Iris pigment epithelial cell (primary cell): ENCODE measurements at places on chromosomes 5 and 9.
A peak's percentile ranks its signal among the peaks of the same experiment; 100 is the strongest.

DNA sequence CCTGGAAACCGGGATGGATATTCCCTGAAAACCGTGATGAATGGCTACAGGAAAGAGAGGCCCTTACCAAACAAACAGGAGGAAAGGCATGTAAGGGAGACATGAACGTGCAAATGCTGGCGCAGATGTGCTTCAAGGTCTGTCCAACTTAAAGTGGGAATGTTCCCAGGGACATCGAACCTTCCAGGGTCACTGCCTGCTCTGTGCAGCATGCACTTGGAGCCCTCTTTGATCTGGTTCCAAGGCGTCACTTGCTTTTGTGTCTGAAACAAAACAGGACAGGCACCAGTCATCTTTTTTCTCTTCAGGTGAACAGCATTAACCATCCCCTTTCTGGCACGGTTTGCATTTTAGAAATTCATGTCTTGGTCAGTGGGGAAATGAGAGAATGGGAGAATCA lies 479.4 kb downstream of the RASEF start:
- DNase-seq = no peak

GRCh38 chr9:37486616-37487548 lies 1.1 kb downstream of the POLR1E start:
- peak; percentile 97 for DNase-seq

- no peak for DNase-seq
Observed at GRCh38 chr9:15127831-15128230, 179.2 kb downstream of the TTC39B start.

GRCh38 chr5:61949054-61949678 lies 356.8 kb upstream of the KIF2A start:
- DNase-seq = no peak

DNA sequence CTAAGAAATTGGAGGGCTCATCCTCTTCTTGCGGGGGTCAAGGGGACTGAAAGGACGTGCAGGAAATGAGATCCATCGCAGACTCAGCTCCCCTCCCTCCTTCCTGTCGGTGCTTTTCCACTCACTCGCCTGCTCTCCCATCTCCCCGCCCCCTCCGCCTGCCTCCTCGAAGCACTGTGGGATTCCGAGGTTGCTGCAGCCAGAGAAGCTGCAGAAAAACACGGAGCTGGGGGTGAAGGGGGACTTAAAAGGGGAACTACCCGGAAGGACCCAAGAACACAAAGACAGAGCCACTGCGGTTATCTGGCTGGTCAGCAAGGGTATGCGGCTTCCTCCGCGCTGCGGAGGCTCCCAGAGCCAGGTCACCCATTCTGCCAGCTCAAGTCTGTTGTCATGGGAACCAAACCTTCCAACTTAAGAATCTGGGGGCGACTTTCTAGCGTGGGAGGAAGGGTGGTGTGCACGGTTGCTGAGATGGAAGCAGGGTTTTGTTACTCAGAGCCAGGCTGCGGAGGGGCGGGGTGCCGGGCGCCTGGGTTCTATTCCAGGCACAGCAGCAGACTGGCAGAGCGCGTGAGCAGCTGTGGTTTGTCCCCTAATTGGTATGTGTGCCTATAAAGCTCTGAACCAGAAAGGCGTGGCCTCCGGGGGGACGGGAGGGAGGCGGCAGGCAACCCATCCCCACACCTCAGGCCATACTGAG lies 24.9 kb downstream of the PCDHGC5 start:
- DNase-seq = peak; percentile 87

- no peak for DNase-seq
Observed at GRCh38 chr9:80964374-80964773, 725.0 kb downstream of the TLE1 start.

DNA sequence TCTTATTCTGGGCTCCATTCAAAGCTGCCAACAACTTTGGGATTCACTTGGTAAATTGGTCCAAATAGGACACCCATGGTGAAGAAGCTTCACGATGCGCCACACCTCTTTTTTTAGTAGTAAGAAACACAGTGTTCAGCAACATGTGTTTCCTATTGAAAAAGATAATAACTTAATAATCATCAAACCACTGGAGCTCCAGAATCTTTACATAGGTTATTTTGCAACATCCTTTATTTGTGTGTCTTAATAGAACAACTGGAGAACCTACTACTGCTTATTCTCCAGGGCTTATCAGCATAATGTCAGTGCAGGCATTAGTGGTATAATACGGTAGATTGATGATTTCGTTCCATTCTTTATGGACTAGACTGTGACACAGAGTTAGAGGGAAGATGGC lies 63.3 kb upstream of the DAPK1 start:
- no peak for DNase-seq

DNA sequence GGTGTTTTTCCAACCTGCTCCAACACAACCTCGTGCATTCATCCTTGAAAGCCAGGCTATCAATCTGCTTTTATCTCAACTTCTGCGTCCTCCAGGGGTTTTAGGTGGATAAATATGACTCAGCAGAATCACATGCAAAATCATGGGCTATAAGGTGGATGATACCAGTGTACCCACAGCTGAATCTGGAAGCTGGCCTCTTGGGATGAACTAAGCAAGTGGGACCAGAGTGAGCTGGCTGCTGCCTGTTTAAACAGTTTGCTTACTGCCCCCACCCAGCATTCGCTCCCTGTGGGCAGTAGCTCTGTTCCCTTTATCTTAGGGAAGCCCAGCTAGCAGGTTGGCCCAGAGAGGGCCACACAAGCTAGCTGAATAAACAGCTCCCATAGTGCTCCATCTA lies 194.0 kb downstream of the CRB2 start:
- no peak for DNase-seq

DNA sequence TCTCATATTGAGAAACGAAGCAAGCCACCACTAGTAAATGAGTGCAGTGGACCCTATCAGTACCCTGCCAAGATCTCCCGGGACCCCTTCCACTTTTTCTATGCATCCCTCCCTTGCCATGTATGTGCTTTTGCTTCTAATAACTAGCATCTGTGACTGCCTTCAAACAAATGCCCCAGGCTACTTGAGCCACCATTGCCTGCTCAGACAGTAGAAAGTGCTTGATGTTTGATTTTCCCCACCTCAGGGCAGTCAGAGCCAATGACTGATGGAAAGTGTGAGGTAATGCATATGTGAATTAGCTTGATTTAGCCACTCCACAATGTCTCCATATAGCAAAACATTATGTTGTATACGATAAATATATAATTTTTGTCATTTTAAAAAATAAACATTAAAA lies 797.3 kb upstream of the ACO1 start:
- DNase-seq = no peak

DNA sequence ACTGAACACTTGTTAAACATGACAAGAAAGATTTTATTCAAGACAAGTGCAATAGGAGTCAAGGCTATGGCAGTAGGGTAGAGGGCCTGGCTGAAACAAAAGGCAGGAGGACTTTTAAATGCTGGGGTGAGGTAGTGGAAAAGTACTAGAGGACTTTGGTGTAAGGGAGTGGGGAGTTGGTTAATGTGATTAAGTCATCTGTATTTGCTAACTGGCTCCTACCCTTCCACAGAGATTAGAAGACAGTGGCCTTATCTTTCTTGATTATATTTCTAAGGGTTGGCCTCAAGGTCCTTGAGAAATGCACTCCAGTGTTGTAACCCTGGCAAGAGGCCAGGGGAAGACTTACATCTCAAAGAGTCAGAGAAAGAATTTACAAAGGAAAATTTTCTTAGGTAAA lies 160.2 kb upstream of the FTMT start:
- DNase-seq = peak; percentile 58

GRCh38 chr5:52961274-52961681 lies 27.9 kb upstream of the ITGA2 start:
- peak; percentile 40 for DNase-seq

GRCh38 chr5:83035373-83036100 lies 41.7 kb downstream of the TMEM167A start:
- DNase-seq = no peak

GRCh38 chr9:81690251-81690851 lies 1.0 kb upstream of the TLE1 start:
- DNase-seq = no peak

DNA sequence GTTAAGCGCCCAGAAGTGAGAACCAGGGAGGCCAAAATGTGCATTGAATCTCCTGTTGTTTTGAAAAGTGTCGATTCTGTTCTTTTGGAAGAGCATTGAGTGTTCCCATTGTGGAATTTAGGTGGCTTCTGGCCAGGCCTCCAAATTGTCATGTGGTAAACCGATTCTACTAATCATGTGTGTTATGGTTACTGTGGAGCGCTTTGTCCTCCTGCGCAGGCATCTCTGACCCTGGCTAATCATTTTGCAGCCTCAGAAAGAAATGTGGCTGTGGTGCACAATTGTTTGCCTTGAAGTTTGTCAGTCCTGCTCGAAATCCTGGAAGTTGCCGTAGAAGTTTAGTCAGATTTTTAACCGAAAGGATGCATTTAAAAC lies 121.3 kb downstream of the RASGRF2 start:
- DNase-seq = no peak

DNA sequence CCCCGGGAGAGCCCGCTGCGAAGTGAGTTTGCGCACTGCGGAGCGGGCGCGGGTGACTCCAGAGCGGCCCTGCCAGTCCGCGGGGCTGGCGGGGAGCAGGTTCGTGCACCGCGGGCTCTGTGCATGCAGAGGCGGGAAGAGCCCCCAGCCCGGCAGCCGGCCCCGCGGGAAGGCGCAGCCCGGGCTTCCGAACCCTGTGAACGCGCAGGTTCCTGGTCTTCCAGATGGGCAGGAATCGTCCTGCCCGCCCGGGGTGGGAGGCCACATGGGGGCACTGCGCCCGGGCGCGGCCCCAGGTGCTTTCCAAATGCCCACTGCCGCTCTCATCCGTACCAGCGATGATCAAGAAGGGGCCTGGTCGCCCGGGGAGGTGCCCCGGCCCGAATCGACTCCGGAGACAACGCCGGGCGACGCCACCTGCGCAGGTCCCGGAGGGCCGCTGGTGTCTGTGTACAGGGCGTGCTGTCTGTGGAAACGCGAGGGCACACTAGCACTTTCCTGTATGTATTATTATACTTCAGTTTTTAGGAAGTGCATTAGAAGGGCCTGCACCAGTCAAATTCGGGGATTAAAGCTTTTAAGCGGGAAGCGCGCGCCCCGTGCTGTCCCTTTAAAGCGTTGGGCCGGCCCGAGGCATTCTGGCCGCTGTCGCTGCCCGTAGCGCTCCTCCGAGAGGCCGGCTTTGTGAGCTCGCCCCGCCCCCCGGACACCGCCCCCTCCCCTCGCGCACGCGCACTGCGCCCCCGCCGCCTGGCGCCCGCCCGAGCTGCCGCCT lies at the start of gene WDR5:
WDR5 (plus strand) TSS at position 740 of the 775 bp plus-strand sequence. CDS start 3,796 bp downstream, outside the sequence.
- peak; percentile 84 for DNase-seq

GRCh38 chr9:114864471-114864870 lies 58.6 kb upstream of the TNFSF15 start:
- DNase-seq = no peak

- peak; percentile 93 for DNase-seq
Observed at GRCh38 chr9:109934857-109935215, 154.8 kb downstream of the PALM2AKAP2 start.

GRCh38 chr9:124348363-124348762 lies 66.9 kb downstream of the PSMB7 start:
- no peak for DNase-seq

DNA sequence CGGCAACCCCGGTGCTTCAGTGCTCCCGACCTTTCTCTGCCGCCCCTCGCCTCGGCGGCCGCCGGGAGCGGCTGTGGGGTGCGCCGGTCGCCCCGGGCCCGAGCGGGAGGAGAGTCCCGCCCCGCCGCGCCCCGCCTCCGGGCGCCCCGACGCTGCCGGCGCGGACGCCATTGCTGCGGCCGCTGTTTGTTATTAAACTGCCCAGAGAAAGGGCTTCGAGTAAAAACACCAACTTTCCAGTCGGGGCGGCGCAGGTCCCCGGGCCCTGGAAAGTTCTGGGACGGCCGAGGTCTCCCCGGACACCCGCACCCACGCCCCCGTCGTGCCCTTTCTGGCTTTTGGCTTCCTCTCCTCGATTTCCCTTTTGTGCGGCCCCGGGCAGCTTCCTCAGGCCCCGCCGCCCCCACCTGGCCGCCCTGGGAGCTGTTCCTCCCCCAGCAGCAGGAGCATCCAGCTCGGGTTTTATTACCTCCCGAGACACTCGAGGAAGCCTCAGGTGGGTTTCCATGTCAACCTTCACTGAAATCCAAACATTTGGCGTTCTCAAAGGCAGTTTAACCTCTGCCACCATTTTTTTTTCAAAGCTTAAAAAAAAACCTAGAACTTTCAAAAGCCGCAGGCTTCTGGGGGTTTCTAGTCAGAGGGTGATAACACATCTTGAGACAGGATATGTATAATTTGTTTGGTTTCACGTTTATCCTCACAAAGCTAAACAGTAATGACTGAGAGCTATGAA lies 334.4 kb downstream of the CWC27 start:
- peak; percentile 80 for DNase-seq

DNA sequence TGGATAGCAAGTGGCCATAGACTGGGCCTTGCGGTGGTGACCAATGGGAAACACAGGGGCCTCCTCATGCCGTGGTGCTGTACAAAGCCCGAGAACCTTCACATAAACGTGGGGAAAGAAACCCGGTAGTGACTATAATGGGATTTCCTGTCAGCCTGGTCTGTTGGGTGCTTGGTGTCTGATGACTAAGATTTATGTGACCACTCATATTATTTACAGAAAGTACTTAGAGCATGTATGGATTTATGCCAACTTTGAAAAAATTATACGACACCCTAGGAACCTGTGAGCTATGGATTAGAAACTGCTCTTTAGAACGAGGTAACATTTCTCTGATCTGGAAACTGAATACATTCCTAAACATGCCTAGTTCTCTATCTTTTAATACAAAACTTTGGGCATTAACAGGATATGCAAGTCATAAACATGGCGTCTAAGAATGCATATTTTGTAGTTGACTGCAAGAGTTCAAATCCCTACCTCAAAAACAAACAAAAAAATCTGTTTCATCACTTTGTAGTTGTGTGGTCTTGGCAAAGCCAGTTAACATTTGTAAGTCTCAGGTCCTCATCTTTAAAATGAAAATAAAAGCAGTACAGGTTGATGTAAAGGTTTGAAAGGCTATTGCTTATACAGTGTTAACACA lies 85.4 kb downstream of the TMEM167A start:
- peak; percentile 62 for DNase-seq

DNA sequence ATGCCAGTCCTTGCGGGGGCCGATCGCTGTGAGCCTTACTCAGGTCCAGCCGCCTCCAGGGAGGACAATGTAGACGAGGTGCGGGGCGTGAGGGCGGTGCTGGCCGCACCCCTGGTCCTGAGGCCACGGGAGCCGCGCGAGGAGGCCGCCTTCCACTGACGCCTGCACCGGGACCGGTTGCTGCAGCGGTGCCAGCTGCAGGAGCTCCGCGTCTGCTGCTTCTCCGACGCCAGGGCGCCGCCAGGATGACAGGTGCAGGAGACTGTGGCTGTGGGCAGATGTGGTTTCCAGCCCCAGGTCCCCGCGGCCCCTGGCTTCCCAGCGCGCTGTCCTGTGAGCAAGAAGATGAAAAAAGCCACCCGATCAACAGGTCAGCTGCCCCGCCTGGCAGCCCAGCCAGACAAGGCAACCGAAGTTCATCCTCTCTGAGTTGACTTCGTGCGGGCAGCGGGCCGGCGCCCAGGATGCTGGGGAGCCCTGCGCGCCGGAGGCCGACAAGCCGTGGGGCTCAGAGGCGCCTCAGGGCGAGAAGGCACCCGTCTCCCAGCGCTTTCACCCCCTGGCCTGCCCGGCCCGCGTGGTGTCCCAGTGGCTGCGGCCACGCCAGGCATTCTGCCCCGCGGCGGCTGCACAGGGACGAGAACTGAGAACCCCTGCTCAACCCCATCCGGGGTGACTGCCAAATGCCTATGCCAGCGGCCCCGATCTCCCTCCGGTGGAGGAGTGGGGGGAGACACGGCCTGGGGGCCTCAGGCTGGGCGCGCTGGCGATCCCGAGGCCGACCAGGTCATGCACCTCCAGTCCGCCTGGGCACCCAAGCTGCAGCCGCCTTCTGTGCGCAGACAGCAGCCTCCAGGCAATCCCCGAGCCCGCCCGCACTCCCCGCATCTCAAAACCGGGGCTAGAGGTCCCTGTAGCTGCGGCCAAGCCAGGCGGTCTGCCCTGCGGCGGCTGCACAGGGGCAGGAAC lies 43.4 kb upstream of the BICD2 start:
- DNase-seq = no peak
